GM04504 (cell line): ENCODE measurements at places on chromosomes 4 and X.

GRCh38 chr4:26217961-26218676, 102.7 kb upstream of the RBPJ start:
- DNase-seq, result peak; percentile 44

- DNase-seq, result no peak
These were observed 28.2 kb downstream of the IL13RA1 start for GRCh38 chrX:118755633-118756032.

DNA sequence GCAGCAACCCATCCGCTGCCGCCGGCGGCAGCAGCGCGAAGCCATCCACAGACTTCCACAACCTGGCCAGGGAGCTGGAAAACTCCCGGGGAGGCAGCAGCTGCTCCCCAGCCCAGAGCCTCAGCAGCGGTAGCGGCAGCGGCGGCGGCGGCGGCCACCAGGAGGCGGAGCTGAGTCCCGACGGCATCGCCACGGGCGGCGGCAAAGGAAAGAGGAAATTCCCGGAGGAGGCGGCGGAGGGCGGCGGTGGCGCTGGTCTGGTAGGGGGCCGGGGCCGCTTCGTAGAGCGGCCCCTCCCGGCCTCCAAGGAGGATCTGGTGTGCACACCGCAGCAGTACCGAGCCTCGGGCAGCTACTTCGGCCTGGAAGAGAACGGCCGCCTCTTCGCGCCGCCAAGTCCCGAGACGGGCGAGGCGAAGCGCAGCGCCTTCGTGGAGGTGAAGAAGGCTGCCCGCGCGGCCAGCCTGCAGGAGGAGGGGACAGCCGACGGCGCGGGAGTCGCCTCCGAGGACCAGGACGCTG, 4.9 kb downstream of the PRDM8 start:
- no peak for DNase-seq

DNA sequence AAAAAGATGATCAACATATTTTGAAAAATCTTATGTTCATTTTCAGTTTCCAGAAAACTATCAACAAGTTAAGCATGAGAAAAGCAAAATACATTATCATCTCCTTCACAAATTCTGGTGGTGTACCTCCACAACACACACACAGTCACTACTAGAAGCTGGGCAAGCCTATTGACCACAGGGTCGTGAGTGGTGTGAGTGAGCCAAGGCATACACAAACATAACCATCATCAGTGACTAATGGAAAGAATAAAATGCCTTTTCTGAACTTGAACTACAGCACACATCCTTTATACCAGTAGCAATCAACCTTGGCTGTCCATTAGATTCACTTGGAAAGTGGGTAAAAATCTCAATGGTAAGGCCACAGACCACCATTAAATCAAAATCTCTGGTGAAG, 180.2 kb downstream of the FAM47B start:
- no peak for DNase-seq

DNA sequence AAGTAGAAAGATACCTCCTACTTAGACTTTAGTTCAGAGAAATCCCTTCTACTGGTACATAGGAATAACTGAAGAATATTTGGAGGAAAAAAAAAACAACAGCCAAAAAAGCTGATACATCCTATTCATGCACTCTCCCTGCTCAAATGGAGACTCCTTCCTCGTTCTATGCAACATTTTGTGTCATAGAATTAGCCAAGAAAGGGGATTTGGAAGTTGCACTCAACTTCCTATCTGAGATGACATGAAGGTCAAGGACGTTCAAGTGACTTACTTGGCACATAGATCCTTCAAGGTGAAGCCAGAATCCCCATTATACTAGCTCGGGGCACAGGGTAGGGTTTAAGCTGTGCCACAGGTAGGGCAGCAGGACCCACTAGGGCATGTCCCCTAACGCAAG, 56.2 kb upstream of the S100G start:
- DNase-seq, result no peak

DNA sequence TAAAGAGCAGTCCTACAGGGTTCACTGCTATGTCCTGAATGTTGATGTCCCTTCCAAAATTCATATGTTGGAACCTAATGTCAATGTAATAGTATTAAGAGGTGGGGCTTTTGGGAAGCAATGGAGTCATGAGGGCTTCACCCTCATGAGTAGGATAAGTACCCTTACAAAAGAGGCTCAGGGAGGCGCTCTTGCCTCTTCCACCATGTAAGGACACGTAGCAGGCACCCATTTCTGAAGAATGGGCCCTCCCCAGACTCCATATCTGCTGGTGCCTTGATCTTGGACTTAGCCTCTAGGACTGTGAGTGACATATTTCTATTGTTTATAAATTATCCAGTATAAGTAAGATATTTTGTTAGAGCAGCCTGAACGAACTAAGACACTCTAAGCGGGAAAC, 15.8 kb downstream of the MED28 start:
- no peak for DNase-seq

- no peak for DNase-seq
These were observed 120.1 kb downstream of the SYNPO2 start for GRCh38 chr4:119008761-119009160.
